ENCODE measurements at places on chromosomes 6 and 20.

- no peak for DNase-seq
These were observed 19.5 kb downstream of the KIAA0408 start for GRCh38 chr6:127439718-127440117.

GRCh38 chr20:44166477-44166876 lies 20.5 kb downstream of the JPH2 start:
- DNase-seq = no peak

GRCh38 chr6:25217302-25217701 lies 61.9 kb upstream of the CARMIL1 start:
- no peak for DNase-seq

GRCh38 chr6:37631295-37631694 lies 66.4 kb downstream of the MDGA1 start:
- no peak for DNase-seq

- DNase-seq = no peak
These were observed 37.4 kb downstream of the ATXN1 start for GRCh38 chr6:16723826-16724225.

GRCh38 chr6:157981132-157981394 lies 600 bp upstream of the SYNJ2 start:
- DNase-seq = no peak

GRCh38 chr6:21084656-21085055 lies 508.9 kb upstream of the SOX4 start:
- no peak for DNase-seq

GRCh38 chr6:164694386-164694785 lies 615.0 kb downstream of the C6orf118 start:
- no peak for DNase-seq

DNA sequence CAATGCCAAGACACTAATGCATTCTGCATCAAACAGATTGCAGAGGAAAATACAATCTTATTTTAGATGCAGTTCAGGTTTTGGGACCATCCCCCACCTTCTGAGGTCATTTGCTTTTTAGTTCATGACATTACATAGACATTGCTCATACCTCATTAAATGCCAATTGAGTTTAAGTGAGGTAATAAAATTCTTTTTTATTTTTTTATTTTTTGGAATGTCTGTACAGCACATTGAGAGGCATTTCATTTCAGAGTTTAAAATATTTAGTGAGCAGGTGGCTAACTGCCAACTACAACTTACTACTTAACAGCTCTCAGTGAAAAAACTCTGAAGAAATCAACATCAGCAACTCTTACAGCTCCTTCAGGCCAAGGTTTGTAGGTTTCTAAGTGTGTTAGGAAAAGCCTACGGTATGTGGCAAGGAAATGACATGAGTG lies 482.2 kb upstream of the RNF217 start:
- DNase-seq = no peak

GRCh38 chr6:27471365-27472115 lies 1.4 kb downstream of the ZNF184 start:
- DNase-seq = no peak

- no peak for DNase-seq
These were observed 131.4 kb downstream of the BTBD3 start for GRCh38 chr20:12049125-12049524.

Measured in D341Med (cell line).